ENCODE measurements at places on chromosomes 1 and 21.

DNA sequence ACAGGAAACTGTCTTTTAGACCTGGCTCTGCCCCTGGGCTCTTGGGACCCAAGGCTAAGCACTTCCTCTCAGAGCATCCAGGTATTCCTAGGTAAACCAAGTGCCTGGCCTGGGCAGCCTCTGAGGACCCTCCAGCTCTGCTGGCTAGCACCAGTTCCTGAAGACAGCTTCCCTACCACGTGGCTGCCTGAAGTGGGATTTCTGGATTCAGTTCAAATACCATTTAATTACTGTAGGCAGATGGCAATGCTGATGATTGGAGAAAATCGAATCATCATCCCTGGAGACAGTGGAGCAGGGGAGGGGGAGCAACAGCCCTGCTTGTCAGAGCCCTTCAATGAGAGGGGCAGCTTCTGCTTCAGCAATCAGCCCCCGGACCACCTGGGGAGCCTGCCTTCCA lies 11.9 kb downstream of the KIF21B start:
- no peak for DNase-seq

GRCh38 chr1:181044449-181044966 lies 10.7 kb downstream of the MR1 start:
- peak; percentile 96 for DNase-seq

- DNase-seq = no peak
Measured at GRCh38 chr1:31669433-31669785, 24.7 kb upstream of the PEF1 start.

DNA sequence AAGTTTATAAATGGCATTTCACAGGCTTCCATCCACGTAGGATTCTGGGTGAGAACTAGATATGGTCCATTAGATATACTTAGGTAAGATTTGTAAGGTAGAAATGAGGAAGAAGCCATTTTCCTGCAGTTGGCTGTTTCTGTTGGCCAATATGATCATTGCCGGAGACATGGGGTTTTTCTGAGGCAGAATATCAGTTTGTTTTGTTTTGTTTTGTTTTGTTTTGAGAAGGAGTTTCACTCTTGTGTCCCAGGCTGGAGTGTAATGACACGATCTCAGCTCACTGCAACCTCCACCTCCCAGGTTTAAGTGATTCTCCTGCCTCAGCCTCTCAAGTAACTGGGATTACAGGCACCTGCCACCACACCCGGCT lies 8.7 kb upstream of the EYA3 start:
- no peak for DNase-seq

DNA sequence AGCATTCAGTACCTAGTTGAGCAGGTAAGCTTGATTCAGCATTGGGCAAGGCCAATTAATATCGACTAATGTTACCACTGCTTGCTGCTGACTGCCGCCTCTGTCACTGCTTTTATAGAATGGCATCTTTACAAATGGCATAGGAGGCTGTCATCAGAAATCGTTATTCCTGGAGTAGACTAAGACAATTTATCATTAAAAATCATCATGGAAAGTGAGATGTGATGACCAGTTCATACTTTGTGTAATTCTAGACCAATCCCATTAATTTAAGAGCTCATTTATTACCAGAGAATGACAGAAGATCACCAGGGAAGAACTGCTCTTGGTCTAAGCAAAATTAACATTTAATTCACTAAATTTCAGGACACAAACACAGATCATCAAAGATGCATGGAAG lies 254.0 kb downstream of the SPATA17 start:
- no peak for DNase-seq

DNA sequence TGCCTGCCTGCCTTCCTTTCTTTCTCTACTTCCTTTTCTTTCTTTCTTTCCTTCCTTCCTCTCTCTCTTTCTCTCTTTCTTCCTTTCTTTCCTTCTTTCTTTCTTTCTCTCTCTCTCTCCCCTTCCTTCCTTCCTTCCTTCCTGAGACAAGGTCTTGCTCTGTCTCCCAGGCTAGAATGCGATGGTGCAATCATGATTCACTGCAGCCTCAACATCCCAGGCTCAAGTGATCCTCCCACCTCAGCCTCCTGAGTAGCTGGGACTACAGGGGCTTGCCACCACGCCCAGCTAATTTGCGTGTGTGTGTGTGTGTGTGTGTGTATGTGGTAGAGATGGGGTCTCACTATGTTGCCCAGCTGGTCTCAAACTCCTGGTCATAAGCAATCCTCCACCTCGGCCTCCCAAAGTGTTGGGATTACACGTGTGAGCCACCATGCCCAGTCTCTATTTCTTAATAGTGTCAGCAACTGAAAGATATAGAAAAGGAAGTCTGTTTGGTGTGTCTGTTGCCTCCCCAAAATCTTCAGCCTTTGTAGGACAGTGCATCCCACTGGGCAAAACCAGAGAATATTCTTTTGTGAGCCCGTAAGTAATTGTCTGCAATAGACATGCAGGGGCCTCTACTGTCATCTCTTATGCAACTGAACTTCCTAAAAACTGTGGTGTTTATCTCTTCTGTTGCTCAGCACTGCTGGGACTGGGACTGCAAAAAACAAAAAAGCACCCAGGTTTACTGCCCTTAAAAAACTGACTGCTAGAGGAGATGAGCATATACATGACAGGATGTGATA lies 20.9 kb upstream of the RAB4A start:
- DNase-seq = no peak

GRCh38 chr1:211329764-211330201 lies 3.1 kb downstream of the TRAF5 start:
- no peak for DNase-seq

DNA sequence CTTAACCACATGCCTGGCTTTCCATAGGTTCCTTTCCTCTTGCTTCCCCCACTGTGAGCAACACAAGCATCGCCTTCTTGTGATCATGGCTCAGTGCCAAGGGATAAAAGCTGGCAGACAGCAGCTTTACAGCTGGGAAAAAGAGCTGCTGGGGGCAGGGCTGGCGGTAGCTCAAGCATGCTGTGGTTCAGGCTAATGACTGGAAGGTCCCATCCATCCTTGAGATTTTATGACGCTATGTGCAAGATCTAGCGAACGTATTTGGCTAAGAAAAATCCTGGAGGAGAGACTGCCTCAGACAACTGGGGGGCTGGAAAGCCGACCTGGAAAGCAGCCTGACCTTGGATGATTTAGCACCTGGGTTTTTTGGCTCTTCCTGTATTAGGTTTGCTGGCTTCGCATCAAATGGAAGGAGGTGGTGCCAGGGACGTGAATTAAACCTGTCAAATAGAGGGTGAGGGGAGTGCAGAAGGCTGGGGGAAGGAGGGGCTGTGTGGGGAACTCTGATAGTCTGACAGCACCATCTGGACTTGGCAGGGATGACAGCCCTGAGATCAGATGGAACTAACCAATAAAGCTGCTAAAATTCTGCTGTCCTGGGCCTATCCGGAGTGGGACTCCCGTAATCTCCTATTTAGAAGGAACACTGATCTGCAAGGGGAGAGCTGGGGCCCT lies 34.8 kb downstream of the ZMYND12 start:
- peak; percentile 46 for DNase-seq

DNA sequence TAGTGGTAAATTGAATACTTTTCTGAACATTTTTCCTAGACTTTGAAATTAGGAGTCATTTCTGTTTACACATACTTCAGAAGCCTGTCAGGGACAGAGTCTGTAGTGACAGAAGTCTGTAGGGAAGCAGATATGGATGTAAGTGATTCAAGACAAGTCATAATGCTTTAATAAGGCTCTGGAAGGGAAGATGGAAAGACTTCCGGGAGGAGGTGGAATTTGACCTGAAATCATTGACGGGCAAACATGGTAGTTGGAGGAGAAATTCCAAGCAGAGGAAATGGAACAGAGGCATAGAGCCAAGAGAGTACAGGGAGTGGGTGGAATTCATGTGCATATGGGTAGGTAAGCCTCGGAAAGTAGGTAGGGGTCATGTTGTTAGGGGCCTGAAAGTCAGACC lies 22.5 kb downstream of the CAMTA1 start:
- DNase-seq = no peak

DNA sequence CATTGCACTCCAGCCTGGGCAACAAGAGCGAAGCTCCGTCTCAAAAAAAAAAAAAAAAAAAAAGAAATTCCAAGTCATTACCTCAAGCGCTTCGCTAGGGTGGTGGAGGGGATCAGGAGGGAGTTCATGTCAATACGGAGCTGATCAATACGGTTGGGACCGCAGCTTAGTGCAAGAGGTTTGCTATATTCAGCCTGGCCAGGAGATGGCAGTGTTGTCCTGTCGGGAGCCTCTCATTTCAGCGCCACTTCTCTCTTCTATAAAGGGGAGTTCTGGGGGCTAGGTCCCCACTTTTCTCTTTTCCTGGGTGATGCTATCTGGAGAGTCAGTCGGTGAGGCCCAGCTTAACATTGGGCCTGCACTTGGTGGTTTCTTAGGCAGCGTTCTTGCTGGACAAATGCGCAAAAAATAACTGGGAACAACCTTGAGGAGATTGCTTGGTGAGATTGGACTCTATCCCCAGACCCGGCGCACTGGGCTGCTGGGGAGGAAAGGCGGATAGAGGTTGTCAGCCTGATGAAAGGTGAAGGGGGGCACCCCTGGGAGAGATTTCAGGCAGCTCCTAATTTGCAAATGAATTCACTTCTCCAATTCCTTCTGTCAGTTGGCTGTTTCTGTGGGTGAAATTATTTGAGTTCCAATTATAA lies 40.4 kb downstream of the KIAA0040 start:
- DNase-seq = peak; percentile 48

DNA sequence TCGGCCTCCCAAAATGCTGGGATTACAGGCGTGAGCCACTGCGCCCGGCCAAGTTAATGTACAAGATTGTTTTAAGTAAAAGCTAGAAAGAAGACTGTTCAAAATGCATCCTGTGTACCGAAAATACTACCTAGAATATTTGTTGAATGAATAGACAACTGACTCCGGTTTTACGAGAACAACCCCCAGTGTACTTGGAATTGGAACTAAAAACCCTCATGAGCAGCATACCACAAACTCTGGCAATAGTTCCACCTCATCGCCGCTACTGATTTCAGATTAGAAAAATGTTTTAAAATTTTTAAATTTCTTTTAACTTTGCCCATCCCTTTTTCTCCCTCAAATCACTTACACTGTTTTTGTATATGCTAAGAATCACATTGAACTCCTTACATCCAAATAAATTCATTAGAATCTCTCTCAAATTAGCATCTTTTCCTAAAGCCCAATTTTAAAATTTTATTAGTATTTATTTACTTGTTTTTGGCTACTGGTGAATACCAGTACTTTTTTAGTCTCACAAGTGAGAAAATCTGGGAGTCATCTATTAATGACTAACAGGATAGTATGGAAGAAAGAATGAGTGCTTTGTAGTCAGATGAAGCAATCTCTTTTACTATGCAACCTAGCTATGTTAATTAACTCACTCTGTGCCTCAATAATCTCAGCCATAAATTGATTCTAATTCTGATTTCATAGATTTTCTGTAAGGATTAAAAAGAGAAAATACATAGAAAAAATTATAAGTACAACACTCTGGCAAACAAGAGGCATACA lies 95.1 kb downstream of the GPATCH2 start:
- peak; percentile 60 for DNase-seq

DNA sequence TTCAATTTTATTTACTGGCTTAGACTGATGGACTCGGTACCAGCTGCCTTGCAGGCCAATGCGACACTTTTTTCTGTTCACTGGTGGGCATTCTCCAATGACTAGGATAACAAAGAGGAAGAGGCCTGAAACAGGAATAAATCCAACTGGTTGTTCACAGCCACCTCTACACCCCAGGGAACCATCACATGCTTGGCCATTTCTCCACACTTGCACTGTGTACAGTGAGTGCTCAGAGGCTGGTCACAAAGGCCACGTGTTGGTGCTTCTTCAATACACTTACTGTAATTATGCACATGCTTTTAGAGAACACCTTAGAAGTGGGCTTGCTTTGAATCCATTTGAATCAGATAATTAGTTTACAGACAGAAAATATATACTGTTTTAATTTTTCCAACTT lies 113.4 kb downstream of the FAM78B start:
- no peak for DNase-seq
